ENCODE measurements at places on chromosomes 3 and 15. TPM values are rescaled to one million over a fixed set of nuclear protein-coding genes. Genes with fewer than 3 reads are reported as not detected.

DNA sequence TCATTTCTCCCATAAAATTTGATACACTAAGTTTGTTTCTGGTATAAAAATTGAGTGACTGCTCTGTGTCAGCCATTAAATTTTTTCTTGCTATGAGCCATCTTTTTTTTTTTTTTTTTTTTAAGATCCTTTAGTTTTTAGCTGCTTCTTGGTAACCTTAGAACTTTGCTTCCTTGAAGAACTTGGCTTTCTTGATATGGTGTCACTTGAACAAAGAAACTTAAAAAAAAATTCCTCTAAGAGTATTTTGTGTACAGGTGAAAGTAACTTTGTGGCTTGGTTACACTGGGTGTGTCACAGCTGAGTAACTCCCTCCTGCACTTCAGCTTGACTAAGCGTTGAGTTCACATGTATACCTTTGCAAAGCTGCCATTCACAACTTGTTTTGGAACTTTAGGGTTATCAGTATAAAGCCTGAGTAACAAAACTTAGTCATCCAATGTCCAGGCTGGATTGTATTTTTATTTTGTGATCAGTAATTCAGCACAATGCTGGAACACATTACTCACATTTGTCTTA is 6.5 kb downstream of the CHD2 start:
- peak; percentile 98 for DNase-seq

GRCh38 chr3:58005669-58006068 is 2.6 kb upstream of the FLNB start:
- peak; percentile 92 for DNase-seq

- no peak for DNase-seq
Observed at GRCh38 chr3:165532851-165533250, 304.4 kb downstream of the BCHE start.

- no peak for DNase-seq
Observed at GRCh38 chr15:67861983-67862382, 22.1 kb upstream of the RNU6-1 start.

Gene CCDC39
- total RNA-seq: not detected

Gene NEK10
- 4.3 TPM for total RNA-seq
